Activated CD4-positive, alpha-beta T cell treated with anti-CD3 and anti-CD28 coated beads, Interleukin-2, amount 50 U/mL, for 24 hours (primary cell): ENCODE measurements at places on chromosomes 4 and X.

- DNase-seq = no peak
Measured at GRCh38 chrX:43269201-43269600, 386.9 kb upstream of the MAOA start.

GRCh38 chr4:103664436-103665075 is 55.2 kb downstream of the TACR3 start:
- no peak for DNase-seq

GRCh38 chr4:85808864-85809263 is 333.9 kb downstream of the ARHGAP24 start:
- no peak for DNase-seq

DNA sequence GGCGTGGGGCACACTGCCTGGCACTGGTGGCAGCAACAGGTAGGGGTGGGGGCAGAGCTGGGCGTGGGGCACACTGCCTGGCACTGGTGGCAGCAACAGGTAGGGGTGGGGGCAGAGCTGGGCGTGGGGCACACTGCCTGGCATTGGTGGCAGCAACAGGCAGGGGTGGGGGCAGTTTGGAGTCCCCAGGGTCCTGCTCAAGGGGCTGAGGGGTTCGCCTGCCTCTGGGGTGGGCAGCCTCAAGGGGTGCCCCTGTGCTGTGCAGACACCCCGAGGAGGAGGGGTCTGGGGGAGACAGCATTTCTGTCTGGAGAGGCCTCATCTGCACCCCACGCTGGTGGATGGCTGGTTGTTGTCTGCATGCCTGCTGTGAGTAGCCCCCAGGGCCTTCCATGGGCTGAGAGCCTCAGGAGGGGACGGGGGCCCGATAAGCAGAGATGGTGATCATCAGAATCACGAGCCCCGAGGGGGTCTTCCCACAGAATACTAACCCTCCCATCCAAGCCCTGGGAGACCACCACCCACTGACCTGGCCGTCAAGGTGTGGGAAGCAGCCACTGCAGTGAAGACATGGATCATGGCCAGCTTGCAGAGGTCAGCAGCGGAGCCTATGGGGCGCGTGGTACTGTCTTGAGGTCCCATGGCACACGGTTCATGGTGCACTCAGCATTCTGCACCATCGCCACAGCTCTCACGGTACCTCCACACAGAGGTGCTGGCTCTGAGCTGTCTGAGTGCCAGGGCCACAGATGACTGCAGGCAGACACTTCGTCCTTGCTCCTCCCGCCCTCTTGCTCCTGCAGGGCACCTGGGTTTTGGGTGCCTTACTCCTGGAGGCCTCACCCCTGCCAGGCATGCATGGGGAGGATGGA is 21.5 kb downstream of the NAT8L start:
- DNase-seq = no peak

GRCh38 chr4:4501679-4502078 is 40.2 kb downstream of the STX18 start:
- no peak for DNase-seq

- no peak for DNase-seq
Measured at GRCh38 chrX:7690842-7691241, 152.1 kb upstream of the VCX start.

DNA sequence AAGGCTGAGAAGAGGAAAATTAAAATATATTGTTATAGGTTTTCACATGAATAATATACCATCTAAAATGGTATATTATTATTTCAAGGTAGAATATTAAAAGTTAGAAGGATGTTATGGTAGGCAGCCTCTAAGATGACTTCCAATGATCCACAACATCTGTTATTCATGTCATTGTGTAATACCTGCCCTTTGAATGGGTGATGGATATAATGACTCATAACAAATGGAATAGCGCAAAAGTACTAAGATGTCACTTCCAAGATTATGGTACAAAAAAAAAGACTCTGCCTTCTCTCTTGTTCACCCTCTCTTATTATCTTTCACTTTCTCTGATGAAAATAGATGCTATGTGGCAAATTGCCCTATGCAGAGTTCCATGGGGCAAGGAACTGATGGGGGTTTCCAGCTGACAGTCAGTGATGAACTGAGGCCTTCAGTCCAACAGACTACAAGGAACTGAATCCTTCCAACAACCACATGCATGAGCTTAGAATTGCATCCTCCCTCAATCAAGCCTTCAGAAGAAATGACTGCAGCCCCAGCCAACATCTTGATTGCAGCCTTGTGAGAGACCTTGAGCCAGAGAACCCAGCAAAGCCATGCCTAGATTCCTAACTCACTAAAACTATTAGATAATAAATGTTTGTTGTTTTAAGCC is 57.7 kb downstream of the HS6ST2 start:
- DNase-seq = no peak

DNA sequence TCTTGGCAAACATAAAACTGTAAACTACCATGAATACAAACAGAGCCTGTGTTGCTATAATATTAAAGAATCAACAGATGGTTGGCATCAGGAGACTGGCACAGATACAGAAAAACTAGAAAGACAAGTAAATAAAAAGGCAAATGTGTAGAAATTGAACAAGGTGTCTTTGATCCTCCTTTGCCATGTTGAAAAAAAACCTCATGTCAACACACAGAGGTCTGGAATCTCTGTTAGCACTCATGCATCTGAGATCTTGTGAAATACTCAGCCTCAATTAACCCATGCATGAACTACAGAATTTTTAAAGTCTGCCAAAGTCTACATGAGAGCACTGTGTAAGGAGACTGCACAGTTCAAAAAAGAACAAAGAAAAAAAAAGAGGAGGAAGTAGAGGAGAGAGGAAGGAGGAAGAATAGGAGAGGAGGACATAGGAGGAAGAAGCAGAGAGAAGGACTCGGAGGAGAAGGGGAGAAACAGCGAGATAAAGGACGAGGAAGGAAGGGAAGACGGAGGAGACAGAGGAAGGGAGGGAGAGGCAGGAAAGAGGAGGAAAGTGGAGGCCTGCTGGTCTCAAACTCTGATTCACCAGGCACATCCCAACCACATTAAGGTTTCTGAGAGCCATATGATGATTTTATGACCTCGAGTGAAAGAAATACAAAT is 52.8 kb downstream of the PRDM5 start:
- DNase-seq = no peak

DNA sequence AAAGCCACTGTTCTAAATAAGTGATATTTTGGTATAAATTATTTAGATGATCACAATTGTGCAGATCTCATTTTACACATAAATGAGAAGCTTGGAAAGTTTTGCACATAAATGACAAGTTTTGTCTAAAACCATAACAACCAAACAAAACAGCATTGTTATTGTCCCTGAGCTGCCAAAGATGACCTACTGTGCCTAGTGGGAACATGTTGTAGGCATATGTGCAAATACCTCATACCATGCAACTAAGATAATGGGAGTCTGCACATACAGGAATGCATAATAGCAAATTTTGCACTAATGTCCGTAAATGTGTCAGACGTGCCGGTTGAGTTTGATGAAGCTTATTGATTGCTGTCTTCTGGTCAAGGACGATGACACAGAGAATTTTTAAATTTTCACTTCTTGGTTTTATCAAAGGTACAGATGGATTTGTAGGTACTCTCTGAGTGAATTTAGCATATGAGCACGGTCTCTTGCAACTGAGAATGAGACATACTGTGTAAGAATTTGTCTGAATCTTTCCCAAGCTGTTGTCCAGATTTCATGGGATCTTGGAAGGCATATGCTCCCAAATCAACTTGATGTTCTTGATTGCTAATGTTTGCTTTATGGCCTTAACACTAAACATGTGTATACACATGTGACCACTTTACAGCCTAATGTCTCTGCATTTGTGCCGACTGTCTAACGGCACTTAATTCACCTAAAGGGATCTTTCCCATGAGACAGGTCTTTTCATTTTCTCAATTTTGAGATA is 1133.5 kb downstream of the FAT4 start:
- no peak for DNase-seq

GRCh38 chr4:28973587-28974350 is 1746.4 kb upstream of the PCDH7 start:
- no peak for DNase-seq

GRCh38 chr4:143883529-143883928 is 21.8 kb downstream of the GYPE start:
- DNase-seq = no peak
